ENCODE measurements at places on chromosomes 16 and 17.

DNA sequence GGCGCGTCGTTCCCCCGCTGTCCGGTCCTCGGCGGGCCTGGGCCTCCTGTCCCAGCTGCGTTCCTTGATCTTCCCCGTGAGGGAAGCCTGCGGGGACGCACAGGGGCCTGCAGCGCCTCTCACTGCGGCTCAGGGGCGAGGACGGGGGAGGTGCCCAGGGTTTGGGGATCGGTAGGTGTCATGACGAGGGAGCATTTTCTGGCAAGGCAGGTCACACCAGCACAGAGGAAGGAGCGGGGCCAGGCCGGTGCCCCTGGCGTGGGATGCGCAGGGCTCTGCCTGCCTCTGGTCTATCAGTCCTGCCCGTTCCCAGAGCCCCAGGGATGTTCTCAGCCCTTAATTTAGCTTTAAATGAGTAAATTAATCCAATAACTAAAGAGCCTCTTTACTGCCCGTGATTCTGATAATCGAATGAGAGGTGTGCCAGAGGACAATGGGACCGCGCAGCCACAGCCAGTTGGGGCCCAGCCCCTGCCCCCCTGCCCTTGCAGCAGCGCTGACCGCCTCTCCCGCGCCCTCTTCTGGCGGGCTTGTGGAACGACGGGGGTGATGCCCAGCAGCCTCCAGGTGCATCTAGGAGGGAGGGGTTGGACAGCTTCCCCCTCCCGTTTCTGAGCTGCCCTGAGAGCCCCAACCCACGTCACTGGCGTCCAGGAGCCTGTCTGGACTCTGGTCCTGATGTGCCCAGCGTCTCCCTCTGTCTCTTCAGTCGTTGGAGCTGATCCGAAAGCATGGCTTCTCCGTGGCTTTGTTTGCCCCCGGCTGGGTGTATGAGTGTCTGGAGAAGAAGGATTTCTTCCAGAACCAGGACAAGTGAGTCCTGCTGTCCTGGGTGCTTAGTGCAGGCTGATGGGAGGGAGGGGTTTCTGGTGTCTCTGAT is 7.9 kb downstream of the ENGASE start:
- no peak for DNase-seq

DNA sequence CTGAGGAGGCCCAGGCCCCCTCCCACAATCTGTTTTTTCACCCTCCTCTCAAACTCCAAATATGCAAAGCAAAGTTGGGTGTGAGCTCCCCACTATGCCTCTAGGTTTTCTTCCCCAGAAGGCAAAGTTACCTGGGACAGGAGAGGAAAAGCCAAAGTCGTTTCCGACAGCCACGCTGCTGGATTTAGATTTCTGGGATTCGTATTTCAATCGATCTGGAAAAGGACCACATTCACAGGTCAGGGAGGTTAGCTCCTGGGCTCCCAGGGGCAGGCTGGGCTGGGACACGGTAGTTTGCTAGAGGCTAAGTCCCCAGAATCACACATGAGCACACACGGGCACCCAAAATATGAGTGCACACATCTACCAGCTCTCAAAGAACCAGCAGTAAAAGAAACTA is 21.3 kb upstream of the MRPS23 start:
- DNase-seq = no peak

GRCh38 chr17:34275881-34276280 is 5.9 kb downstream of the CCL7 start:
- DNase-seq = no peak

- DNase-seq = no peak
Measured at GRCh38 chr17:77501751-77502625, 361.2 kb downstream of the SEC14L1 start.

GRCh38 chr17:79851461-79851817 is 12.2 kb upstream of the CBX4 start:
- DNase-seq = no peak

DNA sequence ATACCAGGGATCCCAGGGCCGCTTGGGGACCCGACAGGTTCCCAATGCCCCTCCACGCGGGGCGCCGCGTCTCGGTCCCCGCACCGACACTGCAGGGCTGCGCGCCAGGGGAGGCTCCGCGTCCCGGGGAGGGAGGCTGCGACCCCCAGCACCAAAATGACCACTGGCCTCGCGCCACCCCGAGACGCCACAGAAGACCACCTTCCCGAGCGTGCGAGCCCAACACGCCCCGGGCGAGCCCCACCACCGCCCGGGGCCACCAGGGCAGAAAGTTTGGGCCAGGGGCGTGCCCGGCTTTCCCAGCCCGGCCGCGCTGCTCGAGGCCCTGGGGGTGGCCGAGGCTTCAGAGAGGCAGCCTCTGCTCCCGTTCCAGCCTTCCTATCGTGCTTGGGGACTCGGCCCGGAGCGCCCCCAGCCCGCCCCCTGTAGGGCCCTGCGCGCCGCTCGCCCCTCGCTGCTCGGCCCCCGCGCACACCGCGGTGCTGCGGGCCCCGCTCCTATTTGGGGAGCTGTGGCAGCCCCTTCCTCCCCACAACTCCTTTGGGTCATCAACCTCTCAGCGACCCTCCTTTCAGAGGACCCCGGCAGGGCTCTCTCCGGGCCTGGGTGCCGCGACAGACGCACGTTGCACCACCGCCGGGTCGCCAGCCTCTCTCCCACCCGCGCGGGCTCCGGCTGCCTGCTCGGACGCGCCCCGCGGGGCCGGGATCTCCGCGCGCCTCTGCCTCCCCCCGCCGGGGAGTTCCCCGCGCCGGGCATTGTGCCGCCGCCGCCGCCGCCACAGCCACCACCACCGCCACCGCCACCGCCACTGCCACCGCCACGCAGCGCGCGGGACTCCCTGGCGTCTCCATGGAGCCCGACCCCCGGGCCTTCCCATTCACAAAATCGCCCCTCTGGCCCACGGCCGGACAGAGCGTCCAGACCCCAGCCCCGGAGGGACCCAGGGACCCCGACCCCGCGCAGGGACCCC is 892 bp downstream of the RBFOX3 start:
- no peak for DNase-seq

DNA sequence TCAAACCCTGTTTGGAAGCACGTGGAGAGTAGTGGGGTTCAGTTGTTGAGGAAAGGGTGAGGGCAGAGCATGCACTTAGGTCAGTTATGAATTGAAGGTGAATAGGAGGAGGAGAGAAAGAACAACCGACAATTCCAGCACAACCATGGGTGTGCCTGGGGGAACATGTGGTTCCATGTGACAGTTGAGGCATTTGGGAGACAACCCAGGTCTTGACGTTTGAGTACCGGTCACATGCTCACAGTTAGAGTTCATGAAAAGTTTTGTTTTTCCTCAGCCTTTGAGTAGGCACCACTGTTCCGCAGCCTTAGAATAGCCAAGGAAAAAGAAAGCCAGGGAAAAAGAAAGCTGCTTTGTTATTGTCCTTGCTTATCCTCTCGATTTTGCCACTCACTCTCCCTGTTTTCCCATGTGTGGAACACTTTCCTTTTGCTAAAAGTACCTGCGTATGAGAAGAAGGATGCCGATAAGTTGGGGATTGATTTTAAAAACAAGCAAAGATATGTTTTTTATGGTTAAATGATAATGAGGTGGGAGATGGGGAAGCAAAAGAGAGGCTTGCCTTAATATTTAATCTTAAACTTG is 25.6 kb upstream of the ABCC11 start:
- DNase-seq = no peak

GRCh38 chr16:49876716-49877129 is 20.8 kb upstream of the ZNF423 start:
- DNase-seq = no peak

DNA sequence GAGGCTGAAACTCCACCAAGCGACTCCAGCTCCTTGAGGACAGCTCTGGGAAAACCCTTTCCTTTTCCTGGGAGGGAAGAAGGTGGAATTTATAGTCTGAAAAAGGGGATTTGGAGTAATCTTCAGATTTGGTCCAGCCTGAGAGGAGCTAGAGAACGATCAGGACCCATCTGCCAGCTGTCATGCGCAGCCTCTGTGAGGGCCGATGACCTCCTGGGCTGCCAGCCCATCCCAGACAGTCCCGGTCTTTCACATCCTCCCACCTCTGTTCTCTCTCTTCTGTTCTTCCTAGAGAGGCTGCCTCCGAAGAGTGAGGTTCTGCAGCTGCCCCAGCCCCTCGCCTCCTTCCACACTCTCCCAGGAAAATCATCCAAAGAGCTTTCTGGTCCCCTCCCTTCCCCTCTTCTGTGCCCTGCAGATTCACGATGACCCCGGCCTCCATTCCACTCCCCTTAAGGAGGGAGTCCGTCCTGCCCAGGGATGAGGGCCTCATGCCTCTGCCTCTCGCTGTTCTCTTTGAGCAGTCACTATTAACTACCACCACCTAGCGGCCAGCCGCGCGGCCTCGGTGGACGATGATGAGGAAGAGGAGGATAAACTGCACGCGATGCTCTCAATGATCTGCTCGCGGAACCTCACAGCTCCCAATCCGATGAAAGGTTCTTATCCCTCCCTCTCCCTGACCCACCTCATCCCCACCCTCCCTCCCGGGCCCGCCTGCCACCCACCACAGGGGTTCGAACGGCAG is 29.6 kb downstream of the SGSM2 start:
- no peak for DNase-seq
